Stimulated activated CD8-positive, alpha-beta memory T cell treated with anti-CD3 and anti-CD28 coated beads, Interleukin-4, amount 100 ng/mL, for 4 hours (primary cell): ENCODE measurements at places on chromosomes 1 and 21.

GRCh38 chr1:160623862-160624261 is 23.0 kb downstream of the SLAMF1 start:
- DNase-seq: no peak

DNA sequence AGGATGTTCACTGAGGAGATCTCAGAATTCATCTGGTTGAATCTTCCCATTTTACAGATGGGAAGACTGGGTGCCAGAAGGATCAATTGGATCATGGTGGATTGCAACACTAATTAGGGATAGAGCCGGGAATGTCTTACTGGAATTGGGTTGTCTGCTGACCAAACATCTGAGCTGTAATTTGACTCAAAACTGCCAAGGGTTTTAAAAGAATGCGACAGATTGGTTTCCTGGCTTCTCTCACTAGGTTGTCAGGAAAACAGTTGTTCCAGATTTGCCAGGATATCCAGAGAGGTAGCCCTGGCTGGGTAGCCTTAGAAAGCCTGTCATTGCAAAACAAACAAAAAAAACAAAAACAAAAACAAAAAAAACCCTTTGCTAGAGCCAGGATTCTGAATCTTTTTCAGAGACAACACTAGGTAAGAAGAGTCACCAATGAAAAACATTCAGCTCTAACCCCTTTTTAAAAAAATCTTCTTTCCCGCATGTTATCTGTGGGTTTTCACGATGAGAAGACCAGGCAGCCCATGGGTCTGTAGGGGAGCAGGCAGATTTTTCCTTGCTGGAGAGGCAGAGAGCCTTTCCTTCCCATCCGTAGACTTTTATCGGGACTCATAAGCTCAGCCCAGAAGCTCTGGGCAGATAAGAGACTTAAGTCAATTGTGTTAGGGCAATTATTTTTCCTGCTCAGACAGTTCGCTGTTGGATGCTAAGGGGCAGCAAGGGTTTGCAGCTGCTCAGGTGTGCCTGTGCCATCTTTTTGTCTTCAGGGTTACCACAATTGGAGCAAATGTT is 418.9 kb downstream of the PRDM2 start:
- DNase-seq: no peak

DNA sequence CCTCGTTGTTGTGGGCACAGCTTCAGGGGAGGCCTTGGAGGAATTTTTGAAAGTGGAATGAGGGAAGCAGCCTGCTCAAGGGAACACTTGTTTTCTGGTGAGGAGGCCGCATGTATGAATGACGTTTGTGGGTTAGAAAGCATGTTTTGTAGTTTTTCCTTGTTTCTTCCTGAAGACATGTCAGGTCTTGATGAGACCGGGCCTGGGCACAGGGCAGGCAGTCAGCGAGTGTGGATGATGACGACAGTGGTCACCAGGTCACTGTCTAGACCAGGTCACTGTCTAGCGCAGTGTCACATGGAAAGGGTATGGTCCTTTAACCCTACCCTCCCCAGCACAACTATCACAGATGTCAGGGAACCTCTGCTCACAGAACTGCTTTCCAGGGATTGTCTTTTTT is 7.3 kb downstream of the PSEN2 start:
- no peak for DNase-seq

DNA sequence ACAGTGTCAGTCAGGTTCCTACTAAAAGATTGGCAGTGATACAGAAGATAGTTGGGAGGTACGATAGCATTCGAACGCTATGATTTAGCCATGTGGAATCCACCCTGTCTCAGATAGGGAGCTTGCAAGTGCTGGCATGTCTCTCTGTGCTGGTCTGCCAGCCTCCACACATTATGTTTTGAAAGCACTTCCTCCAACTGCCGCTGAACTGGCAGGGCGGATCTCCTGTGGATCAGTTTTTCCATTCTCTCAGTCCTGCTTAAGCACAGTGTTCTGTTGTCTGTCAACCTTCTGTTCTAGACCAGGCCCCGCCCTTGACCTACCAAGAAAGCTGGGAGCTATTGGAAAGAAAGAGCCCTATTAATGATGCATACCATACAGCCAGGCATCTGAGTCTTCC is 65.5 kb upstream of the PALMD start:
- DNase-seq: no peak

DNA sequence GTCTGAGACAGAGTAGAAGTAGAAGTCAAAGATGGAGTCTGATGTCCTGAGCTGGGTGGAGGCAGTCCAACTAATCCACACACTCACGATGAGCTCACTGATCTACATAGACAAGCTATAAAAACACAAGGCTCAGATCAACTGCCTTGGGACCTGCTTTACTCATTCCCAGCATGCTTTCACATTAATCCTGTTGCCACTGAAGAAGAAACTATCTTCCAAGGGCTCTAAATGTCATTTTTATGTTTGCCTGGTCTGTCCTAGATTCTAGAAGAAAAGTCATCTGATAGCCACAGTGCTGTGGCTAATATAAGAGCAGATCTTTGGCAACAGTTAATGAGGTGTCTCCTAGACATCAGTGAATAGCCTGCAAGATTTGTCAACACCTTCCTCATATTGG is 522.7 kb downstream of the NUF2 start:
- DNase-seq: no peak

- DNase-seq: no peak
Measured at GRCh38 chr1:164662955-164663354, 104.0 kb downstream of the PBX1 start.

- no peak for DNase-seq
Measured at GRCh38 chr1:233509526-233509925, 104.4 kb upstream of the KCNK1 start.
